Spleen (tissue), 13 donors: ENCODE measurements at places on chromosomes 3 and 15. TPM values are rescaled to one million over a fixed set of nuclear protein-coding genes. Genes with fewer than 3 reads are reported as not detected.

DNA sequence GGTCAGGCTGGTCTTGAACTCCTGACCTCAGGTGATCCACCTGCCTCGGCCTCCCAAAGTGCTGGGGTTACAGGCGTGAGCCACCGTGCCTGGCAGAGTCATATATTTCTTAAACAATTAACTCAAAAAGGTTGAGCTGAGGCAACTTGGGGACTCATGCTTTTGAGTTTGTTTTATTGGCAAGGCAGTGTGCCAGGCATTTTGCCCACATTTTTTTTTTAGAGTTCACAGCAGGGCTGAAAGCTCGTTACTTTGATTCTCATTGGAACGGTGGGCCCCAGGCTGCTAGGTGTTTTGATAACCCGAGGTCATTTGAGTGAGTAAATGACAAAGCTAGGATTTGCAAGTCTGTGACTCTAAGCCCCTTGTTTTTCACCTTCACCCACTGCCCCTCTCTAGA lies 76.2 kb downstream of the CCK start:
- DNase-seq, result no peak

DNA sequence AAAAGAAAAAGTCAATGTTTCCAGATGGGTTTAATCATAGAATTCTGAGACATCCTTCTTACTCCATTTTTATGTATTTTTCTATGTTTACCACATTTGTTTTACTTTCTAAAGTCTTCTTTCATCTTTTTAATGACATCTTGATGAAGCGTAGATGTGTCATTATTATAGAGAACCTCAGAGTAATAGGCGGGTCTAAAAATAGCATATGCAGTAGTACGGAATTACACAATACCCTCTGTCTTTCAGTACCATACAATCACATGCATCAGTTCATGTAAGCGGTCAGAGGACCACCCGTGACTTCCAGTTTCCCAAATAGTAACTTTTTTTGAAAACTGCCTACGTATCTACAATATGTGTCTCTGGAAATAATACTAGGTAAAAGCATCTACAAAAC lies 224.0 kb downstream of the PLOD2 start:
- DNase-seq, result no peak

DNA sequence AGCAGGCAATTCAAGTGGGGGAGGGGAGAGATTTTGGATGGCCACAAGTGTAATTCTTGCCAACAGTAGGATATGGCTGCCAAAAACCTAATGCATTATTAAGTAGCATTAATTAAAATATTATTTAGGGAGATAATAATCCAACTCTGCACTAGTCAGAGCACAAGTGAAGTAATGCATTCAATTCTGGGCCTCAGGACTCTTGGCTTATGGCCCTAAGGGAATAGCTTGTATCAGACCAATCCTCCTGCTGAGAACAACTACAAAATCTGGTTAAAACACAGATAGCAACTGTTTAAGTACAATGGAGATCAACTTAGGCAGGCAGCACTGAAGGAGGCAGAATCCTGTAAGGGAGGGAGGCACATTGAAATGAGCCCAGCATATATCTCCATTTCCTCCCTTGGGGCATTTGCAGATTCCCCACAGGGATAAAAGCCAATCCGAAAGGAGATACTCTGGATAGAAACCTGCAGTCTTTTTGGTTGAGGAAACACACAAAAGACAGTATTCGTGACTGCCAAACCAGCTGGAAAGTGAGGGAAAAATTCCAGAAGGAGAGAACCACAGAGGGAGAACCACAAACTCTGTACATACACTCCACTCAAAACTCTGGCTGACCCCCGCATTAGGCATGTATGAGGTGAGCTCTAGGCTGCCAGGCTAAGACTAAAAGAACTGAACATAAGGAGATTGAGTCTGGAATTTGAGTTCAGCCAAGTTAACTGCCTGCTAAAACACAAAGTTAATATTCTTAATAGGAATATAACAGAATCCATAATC lies 57.4 kb downstream of the ETFA start:
- no peak for DNase-seq

GRCh38 chr3:172142864-172143451 lies 103.6 kb downstream of the FNDC3B start:
- DNase-seq, result no peak

DNA sequence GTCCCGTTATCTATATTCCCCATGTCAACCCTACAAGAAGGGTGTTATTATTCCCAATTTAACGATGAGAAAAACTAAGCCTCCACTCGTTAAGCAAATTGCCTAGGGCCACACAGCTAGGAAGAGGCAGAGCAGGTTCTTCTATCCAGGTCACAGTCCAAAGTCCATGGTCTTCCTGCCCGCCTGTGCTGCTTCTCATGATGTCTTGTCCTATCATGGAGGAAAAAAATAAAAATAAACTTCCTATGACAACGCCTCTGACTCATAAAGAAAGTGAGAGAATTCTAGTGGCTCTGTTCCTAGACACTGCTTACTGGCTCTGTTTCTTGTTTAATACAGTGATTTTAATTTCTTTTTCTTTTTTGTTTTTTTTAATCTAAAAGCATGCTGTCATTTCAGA lies 9.7 kb downstream of the COL8A1 start:
- DNase-seq, result no peak

DNA sequence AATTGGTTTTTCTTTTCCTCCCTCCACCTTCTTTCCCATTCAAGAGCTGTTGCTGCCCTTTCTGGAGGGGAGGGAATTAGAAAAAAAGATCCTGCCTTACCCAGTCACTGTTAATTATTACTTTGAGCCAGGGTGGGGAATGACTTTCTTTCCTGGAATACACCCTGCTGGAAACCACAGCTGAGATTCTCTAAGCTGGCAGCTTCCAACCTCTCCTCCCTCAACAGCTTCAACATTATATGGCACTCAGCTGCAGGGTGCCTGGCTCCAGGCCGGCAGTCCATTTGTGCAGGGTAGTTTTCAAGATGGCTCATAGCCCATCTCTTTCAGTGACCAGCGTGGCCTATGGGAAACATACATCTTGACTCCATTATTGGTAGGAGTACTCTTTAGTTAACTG lies 105.8 kb downstream of the UBE3A start:
- DNase-seq, result no peak

- DNase-seq, result no peak
Measured at GRCh38 chr3:12620305-12620704, 43.6 kb downstream of the RAF1 start.

GRCh38 chr15:66940368-66940767 lies 125.0 kb upstream of the SMAD3 start:
- DNase-seq, result no peak

GRCh38 chr3:99468918-99469317 lies 169.5 kb upstream of the COL8A1 start:
- no peak for DNase-seq

- DNase-seq, result no peak
Measured at GRCh38 chr3:143040261-143040879, 39.0 kb downstream of the U2SURP start.

- no peak for DNase-seq
Measured at GRCh38 chr3:43966530-43966929, 275.2 kb upstream of the TOPAZ1 start.

- DNase-seq, result no peak
Measured at GRCh38 chr3:57179580-57180410, 14.6 kb upstream of the IL17RD start.

GRCh38 chr3:171828902-171829770 lies 14.0 kb upstream of the TMEM212 start:
- DNase-seq, result no peak

- peak; percentile 64 for DNase-seq
Measured at GRCh38 chr3:180633722-180634121, 31.8 kb downstream of the TTC14 start.

GRCh38 chr3:157840564-157840963 lies 265.7 kb downstream of the SHOX2 start:
- no peak for DNase-seq

- DNase-seq, result no peak
Measured at GRCh38 chr3:147449669-147450068, 40.5 kb downstream of the ZIC1 start.

- DNase-seq, result no peak
Measured at GRCh38 chr3:189833996-189834395, 202.8 kb downstream of the TP63 start.

- no peak for DNase-seq
Measured at GRCh38 chr15:29888646-29889045, 66.4 kb upstream of the TJP1 start.

DNA sequence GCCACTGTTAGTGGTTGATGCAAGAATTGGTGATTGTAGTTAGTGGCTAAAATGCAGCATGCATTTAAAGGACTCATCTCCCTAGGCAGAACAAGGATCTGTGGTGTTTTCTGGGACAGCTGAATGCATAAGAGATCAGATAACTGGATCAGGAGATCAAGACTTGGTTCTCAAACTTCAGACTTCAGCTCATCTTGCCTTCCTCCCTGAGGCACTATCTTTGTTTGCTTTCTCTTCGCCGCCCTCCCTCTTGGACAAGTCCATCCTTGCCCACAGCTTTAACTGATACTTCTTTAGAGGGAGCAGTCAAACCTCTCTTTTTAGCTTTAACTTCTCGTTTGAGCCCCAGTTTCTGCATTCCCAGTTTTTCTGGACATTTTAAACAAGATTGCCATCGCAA lies 195.4 kb upstream of the TPRG1 start:
- no peak for DNase-seq

GRCh38 chr3:197406266-197406665 lies 107.9 kb upstream of the DLG1 start:
- peak; percentile 68 for DNase-seq

GRCh38 chr3:133999891-134000685 lies 29.6 kb downstream of the SLCO2A1 start:
- no peak for DNase-seq

GRCh38 chr15:61237400-61237799 lies 8.3 kb upstream of the RORA start:
- no peak for DNase-seq

- no peak for DNase-seq
Measured at GRCh38 chr3:16998236-16998923, 113.6 kb downstream of the PLCL2 start.

Gene CRYGS
- 4.5 TPM for total RNA-seq

Gene P3H2
- 70.6 TPM for total RNA-seq

Gene CTXN2
- total RNA-seq, result not detected

Gene DLG1
- total RNA-seq, result 88.5 TPM

Gene AGBL1
- total RNA-seq, result not detected

Gene PP2D1
- total RNA-seq, result not detected

Gene MNS1
- 0.77 TPM for total RNA-seq

Gene PDZRN3
- 4.4 TPM for total RNA-seq

Gene GABRR3
- total RNA-seq, result not detected

Gene SCG5
- not detected for total RNA-seq

Gene SERPINI2
- total RNA-seq, result 3.9 TPM

Gene ZBED2
- not detected for total RNA-seq

Gene TRPM1
- not detected for total RNA-seq

Gene SIDT1
- 37.2 TPM for total RNA-seq

Gene ZBTB38
- 122 TPM for total RNA-seq
